ENCODE measurements at places on chromosomes 11 and 22.

GRCh38 chr11:22193348-22194051, 615 bp downstream of the ANO5 start:
- DNase-seq: no peak

DNA sequence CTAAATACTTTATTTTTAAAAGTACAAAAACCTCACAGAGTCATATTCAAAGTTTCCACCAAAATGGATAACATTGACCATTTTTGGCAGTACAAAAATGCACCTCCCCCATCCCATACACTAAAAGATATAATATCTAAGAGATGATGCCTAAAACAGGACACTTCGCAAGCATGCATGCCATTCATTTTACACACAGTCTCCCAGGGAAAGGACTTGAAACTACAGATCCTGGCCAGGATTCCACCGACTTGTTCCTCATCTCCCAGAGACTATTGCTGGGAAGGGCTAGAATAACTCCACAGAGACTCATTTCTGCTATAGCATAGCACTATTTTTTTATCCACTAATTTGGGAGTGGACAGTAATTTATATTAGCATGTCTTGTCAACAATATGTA, 81.7 kb downstream of the MTNR1B start:
- no peak for DNase-seq

GRCh38 chr11:88596786-88597185, 259.2 kb upstream of the CTSC start:
- DNase-seq: no peak

- DNase-seq: no peak
These were observed 44.8 kb downstream of the MMP20 start for GRCh38 chr11:102580185-102580951.

DNA sequence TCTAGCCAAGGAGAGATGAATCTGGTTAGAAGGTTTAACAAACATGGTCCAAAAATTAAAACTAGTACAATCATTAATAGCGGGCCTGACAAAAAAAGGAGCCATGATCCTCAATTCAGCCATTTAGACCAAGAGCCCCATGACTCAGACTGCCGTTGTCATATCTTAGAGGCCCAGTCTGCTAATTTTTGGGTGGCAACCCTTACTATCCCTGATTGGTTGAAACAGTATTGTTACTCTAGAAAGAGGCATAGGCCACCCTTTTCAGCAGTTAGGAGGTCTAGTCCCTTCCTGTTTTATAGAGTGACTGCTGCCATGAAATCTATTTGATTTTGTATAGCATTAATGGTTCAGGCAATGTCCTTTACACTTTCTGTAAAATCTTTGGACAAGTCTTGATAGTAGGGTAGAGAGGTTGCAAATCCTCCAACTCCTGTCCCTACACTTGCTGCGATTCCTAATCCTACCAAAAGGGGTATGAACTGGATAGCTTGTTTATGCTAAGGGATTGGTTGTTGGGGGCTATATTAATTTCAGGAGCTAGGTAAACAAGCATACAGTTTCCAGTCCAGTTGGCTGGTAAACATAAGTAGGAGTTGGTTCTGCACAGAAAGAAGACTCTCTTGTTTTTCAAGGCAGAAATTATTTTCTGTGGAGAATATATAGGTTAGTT, 1056.3 kb upstream of the CNTN5 start:
- no peak for DNase-seq

GRCh38 chr22:35911877-35912276, 116.7 kb downstream of the RBFOX2 start:
- no peak for DNase-seq

DNA sequence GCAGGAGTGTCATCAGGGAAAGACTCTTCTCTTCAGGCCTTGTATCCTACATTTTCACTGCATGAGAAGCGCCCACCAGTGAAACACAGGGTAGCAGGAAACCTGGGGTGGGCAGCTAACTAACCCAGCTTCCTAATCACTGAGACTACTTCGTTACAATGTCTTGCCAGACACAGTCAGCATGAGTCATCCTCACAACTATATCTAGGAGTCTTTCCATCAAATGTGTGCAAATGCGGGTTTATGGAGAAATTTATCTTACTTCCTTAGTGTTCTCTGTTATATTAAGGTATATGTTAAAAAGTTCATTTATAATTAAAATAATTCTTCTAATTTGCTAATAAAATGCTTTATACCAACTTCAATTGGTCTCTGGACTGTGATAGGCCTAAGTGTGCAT, 79.9 kb upstream of the RAB1B start:
- no peak for DNase-seq

- DNase-seq: no peak
These were observed 114.9 kb upstream of the TMEM45B start for GRCh38 chr11:129700701-129701100.

DNA sequence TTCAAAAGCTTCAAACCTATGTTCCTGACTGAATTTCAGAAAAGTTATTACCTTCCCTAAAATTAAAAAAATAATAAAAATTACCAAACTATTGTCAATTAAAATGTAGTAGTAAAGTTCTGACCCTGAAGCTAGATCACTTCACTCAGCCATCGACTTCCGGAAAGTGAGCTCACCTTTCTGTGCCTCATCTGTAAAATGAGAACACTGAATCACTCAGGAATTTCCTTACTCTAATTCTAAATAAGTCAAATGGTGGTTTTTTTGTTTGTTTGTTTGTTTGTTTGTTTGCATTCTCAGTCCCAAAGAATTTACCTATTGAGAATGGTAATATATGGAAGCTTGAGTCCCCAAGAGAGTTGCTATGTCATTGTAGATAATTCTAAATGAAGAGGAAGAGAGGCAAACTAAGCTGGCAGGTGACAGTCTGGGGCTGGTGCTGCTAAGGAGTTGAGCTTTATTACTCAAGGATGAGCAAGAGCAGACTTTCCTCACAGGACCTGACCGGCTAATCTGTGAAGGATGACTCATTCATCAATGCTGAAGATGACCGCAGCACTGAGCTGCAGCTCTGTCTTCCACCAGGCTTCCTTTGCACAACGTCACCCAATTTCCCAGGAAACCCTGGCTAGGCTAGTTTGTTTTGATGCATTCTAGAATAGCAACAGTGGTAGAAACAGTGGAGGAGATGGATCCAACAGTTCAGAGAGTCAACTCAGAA, 248.8 kb downstream of the RAB38 start:
- DNase-seq: no peak

- no peak for DNase-seq
These were observed 233.0 kb downstream of the FAM76B start for GRCh38 chr11:95556342-95557163.

- DNase-seq: no peak
These were observed 122.5 kb downstream of the SERGEF start for GRCh38 chr11:17890325-17890724.

DNA sequence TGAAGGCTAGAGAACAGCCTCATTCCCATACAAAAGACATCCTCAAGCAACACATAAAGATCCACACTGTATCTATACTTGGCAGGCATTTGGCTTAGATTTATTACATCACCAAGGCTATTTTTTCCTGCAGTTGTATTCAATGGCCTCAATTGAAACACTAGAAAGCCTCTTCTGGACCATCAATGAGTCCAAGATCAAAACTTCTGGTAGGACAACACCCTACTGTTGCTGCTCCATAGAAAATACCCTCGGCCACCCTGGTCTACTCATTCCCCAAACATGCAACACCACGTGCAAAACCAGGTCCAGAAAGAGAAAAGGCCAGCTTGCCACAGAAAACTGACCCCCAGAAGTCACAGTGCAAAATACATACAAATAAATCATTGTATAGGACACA, 56.9 kb upstream of the CADM1 start:
- no peak for DNase-seq

GRCh38 chr11:83574519-83574918, 288.4 kb upstream of the CCDC90B start:
- no peak for DNase-seq

DNA sequence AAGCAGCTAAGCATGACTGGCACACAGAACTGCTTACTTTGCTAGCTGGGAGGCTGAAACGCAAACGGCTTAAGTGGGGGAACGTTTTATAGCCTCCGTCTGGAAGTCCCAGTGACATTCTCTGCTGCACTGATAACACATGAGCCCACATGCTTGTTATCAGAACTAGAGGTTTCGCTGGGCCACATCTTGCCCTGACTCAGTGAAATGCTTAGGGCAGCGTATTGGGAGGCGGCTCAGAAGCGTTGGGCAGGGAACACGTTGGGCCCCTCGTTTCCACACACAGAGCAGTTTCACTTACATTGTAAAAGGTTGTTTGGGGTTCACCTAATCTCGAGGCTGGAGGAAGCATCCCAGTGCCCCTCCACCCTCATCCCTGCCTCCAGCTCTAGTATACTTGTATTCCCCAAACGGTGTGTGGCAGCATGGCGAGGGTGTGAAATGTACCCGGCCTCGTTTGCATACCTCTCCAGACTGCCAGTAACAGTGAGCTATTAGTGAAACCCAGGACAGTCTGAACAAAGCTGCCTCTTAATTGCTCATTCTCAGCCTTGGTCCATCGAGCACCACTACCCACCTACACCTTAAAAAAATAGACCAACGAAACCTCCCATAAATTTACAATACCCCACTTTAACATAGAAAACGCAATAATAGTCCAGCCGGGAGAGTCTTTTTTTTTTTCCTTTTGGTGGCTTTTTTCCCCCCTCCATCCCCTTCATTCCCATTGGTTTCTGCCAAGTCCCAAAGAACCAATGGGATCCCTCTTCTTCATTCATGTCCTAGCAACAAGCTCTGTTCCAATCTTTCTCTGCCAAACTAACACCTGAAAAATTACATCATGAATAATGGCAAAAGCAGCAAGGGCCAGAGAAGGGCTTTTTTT, 218.8 kb upstream of the SORL1-AS1 start:
- DNase-seq: no peak

DNA sequence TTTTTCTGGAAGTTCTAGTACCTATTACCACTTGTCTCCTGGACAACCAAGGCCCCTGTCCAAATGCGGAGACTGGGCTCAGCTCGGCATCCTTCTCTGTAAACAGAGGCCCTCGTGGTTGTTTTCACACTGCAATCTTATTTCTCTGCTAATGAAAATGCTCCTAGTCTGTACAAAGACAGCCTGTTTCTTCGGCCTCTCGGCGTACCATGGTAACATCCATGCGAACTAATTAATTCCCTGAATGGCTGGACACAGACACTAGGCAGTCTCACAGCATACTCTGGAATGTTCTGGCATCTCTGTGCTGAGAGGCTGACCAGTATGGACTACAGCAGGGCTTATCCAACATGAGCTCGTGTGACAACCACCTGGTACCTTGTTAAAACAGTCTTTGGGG, 5.7 kb downstream of the POLR3H start:
- no peak for DNase-seq

GRCh38 chr22:50011447-50012210, 936 bp downstream of the IL17REL start:
- no peak for DNase-seq

DNA sequence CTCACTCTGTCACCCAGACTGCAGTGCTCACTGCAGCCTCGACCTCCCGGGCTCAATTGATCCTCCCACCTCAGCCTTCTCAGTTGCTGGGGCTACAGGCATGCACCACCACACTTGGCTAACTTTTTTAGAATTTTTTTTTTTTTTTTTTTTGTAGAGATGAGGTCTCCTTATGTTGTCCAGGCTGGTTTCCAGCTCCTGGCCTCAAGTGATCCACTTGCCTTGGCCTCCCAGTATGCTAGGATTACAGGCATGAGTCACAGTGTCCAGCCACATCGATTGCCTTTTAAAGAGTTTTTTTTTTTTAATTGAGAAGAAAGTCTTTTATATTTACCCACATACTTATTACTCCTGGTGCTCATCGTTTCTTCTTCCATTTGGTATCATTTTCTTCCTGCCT, 30.0 kb downstream of the PARVG start:
- no peak for DNase-seq

DNA sequence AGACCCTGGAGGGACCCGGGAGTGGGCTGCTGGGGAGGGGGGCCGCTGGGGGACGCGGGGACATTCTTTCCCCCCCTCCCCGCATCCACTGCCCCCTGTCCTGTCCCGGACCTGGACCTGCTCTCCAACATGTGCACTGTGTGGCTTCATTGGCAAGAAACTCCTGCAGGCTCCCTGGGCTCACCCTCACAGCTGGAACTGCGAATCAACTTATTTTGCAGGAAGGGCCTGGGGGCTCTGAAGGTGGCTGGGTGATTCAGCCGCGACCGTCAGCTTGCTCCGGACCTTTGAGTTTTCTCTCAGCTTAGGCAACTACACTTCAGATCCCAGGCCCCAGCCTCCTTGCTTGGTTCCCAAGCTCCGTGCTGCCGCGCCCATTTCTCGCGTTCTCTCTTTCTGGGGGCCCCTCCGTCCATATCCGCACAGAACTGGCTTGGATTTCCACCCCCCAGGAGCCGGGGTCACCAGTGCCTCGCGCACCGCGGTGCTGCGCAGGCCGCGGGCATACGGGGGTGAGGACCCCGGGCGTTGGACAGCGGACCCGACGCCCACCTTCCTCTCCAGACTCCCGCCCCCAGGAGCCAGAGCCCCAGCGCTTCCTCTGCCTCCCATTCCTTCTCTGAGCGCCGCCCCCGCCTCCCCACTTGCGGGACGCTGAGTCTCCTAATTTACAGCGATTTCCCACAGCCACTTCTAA, 471 bp upstream of the AHNAK start:
- no peak for DNase-seq

- DNase-seq: no peak
These were observed 131.9 kb downstream of the RASSF10 start for GRCh38 chr11:13140873-13141655.

- no peak for DNase-seq
These were observed 52.5 kb upstream of the TTC12 start for GRCh38 chr11:113261709-113262475.

- no peak for DNase-seq
These were observed 21.4 kb downstream of the UVRAG start for GRCh38 chr11:75836417-75836816.

DNA sequence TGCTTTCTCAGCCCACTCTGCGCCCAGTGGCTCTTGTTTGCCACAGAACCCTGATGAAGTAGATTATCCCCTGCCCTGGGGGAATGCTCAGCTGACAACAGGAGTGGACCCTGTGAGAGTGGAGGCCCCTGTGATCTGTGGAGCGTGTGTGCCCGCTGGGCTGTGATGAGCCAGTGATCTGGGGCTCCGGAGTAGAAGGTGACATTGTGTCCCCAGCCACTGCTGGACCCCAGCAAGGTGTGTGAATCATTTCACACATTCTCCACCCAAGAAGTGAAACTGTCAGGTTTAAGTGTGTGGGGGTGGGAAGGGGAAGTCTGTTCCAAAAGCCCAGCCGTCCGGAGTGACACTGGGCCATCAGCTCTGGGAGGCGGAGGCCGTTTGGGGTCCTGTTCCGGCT, 33.1 kb upstream of the GRAMD4 start:
- no peak for DNase-seq

DNA sequence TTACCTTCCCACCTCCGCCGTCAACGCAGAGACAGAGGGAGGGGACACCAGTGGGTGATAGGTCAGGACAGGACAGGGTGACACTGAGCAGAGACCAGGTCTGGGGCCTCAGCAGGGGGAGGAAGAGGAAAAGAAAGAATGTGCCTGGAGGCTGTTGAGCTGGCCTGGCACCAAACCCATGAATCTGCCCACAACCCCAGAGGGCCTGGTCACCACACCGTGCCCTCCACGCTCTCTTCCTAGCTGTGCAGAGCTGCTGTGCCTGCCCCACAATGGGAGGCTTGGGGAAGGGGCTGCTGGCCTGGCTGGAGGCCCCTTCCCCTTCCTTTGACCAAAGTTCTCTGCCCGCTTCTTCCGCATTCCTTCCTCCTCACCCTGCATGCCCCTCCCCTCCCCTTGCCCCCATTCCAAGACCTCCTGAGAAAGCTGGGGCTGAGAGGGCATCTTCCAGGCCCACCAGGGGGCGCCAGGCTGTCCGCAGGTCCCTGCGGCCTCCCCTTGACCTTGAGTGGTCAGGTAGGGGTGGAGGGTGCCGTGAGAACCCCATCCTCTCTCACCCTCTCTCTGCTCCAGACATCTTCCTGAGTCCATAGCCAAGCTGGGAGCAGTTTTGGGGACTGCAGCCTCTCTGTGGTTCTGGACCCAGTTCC, 11.0 kb upstream of the CACNA1I start:
- no peak for DNase-seq

Data from Jurkat, Clone E6-1 (cell line).